ENCODE measurements at places on chromosomes 7 and 10. TPM values are rescaled to one million over a fixed set of nuclear protein-coding genes. Genes with fewer than 3 reads are reported as not detected.

Gene ETV1
- 37.5 TPM for polyA plus RNA-seq

GRCh38 chr7:33326485-33326848 lies 197.1 kb downstream of the BBS9 start:
- no peak for DNase-seq

- no peak for DNase-seq
Observed at GRCh38 chr7:81929386-81929785, 159.5 kb upstream of the HGF start.

DNA sequence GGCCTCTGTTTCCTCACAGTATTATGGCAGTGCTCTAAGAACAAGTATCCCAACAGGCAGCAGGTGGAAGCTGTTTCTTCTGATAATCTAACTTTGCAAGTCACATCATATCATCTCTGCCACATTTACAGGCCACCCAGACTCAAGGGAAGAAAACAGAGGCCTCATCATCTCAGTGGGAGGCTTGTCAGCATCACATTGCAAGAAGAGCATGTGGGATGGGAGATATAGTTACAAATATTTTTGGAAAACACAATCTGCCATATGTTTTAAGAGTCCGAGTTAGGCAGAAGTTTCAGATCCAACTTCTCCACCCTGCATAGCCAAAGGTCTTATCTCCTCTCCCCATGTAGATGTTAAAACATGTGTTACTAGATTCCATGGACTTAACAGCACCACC lies 130.4 kb upstream of the PDE1C start:
- no peak for DNase-seq

DNA sequence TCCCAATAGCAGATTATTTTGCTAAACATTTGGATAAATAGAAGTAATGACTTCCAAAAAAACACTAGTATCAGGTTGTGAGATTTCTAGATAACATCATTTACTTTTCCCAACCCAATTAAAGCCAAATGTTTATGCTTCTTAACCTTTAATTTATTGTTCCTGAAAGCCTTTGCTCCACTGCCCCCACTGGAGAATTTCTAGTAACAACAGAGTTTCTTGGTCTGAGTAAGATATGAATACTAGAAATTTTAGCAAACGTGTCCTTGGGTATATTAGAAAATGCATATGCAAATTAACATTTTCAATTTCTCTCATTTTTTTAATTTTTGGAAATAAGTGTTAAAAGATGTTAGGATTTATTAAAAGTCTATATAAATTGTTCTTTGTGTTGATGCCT lies 958.0 kb upstream of the PHF14 start:
- DNase-seq = peak; percentile 1

GRCh38 chr7:141709749-141710148 lies 1.6 kb downstream of the WEE2 start:
- no peak for DNase-seq

DNA sequence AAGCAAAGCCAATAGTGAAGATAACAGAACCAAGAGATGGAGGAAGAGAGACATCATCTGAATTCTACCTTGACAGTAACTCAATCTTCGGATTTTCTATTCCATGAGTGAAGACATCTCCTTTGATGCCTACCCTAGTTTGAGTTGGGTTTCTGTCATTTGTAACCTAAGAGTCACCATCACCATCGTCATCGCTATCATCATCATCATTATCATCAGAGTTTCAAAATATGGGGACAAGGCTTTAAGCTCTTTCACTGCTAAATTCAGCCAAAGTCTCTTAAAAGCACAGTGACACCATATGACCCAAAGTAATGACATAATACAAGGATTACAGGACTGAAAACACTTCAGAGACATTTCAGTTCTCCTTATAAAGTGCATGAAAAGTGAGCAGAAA lies 57.2 kb downstream of the NEBL start:
- no peak for DNase-seq

Gene RAMP3
- polyA plus RNA-seq = 8.6 TPM

DNA sequence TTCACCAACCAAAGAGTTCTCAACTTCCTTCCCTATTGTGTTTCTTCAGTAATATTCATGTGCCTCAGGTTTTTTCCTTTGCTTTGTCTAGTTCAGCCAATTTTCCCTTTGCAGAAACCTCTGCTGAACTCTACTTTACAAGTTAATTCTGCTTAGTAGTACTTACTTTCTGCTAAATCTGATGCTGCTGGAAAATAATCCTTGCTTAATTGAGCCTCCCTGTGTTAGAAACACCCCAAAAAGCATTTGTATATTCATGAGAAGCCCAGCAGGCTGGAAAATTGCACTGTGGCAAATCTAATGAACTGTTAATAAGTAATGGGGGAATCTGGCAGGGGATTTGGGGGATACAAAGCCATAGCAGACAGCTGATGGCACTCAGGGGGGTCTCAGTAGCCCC lies 78.5 kb downstream of the CDCA7L start:
- DNase-seq = no peak

Gene GIMAP8
- 8.8 TPM for polyA plus RNA-seq

DNA sequence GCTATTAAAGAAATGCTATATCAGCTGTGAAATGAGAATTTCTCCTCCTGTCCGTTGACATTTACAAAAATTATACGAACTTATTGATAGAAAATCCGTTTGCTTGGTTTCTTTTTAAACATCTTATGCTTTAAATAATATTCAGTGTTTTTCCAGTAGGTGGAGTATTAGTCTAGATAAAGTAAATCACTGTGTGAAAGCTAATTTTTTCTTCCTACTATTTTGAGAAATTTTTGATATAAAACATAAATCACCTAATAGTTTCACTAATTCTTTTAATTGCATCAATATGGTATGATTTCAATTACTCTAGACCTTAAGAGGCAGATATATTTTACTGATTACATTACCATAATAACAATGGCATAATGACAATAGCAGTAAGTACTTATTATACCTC lies 335.2 kb upstream of the C7orf33 start:
- DNase-seq = no peak

- no peak for DNase-seq
Observed at GRCh38 chr7:77982926-77983550, 184.5 kb downstream of the PHTF2 start.

Gene ZMIZ1
- polyA plus RNA-seq = 64.2 TPM

DNA sequence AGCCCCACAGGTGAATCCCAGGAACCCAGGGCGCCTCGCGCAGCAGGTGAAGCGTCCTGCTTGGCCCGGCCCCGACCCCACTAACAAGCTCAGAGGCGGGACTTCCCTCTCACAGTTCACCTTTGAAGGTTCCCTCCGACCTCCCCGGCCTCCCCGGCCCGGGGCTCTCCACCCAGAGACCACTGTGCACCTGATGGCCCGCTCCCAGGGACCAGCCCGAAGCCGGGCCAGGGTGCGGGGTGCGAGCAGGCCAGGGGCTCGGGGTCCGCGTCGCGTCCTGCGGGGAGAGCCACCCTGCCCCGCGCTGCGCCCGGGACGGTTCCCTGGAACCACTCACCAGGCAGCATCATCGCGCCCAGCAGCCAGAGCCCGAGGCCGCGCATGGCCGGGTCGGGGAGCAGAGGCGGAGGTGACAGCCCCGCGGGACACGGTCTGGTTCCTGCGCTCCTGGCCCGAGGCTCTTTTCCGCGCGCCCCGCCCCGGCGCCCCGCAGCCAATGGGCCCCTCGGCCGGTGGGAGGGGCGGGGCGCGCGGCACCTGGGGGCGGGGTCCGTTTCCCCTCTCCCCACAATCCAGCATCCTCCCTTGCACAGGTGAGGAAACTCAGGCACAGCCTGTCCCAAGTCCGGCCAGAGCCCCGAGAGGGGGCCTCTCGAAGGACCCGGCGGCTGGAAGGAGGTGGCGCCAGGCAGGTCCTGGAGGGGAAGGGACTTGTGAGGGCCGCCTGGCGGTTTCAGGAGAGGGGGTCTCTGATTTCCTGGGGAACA lies at the start of gene ADAM8:
Gene ADAM8 (minus strand): TSS at position 434 of the 767 bp plus-strand sequence. CDS start 51 bp downstream, at position 383.
- DNase-seq = peak; percentile 37

DNA sequence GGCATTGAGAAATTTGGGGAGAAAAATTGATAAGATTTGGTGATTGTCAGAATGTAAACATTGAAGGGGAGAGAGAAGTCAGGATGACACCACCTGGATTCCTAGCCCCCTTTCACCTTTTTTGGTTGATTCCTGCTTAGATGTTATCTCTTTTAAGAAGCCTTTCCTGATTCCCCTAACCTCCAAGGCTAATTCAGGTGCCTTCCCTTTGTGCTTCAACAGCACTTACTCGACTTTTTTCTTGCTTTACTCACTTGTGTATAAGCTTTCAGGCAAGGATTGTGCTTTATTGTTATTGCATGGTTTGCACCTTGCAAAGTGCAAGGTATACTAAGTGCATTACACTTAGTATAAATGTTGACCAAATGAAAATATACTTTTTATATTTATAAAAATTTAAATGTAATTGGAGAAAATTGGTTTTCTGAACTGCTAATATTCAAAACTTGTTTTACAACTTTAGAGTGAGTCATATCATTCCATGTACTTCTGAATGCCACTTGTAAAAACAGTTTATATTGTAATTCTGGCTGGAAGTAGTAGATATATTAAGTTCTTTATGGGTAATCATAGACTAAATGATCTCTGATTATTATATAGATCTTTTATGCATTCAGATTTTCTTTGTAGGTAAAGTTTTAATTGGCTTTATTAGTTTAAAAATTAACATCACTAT lies 13.2 kb downstream of the SHOC2 start:
- no peak for DNase-seq

DNA sequence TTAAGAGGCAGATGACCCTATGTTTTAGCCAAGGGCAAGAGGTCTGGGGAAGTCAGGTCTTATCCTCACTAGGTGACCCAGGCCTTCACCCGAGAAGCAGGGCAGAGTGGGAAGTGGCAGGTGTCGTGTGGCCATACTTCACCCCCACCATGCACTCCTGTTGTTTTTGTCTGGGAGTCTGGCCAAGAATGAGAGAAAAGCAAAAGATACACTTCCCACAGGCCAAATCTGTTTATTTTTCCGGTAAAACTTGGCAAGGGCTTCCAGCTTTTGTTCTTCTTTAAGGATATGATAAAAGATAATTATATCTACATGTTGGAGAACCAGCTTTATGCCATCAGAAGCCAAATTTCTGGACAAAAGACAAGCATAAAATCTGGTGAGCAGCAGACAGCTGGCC lies 137.4 kb upstream of the CDC14C start:
- no peak for DNase-seq

- no peak for DNase-seq
Observed at GRCh38 chr7:30708983-30709382, 26.7 kb upstream of the CRHR2 start.

GRCh38 chr7:3063016-3063753 lies 19.5 kb upstream of the CARD11 start:
- no peak for DNase-seq

DNA sequence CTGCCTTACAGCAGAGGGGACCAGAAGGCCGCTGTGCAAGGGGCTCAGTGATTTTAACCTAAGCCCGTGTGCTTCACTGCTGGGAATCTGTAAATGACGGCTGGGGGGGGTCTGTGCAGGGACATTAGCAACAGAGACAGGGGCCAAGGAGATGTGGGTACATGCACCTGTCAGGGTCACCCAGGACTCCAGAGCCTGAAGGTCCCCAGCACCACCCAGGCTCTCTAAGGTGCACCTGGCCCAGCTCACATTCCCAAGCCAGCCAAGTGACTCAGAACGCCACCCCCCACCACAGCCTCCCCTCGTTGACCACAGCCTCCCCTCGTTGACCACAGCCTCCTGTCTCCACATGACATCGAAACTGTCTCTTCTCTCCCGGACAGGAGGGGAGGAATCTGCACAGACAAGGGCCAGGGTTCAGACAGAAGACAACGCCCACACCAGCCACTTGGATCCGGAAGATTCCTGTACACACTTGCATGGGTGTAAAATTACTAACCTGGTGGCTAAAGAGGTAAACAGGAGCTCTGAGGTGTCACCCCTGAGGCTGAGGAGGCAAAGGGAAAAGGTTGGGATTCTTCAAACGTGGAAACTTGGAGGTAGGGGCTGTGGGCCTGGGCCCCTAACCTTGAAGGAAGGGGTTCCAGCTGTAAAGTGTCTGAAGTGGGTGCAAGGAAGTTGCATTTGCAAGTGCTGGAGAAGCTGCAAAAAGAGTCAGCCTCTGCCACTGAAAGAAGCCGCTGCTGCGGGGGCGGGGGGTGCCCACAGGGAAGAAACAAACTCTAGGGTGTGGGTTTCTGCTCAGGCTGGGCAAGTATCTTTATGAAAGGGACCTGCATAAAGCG lies 27.0 kb downstream of the CALML3 start:
- no peak for DNase-seq

DNA sequence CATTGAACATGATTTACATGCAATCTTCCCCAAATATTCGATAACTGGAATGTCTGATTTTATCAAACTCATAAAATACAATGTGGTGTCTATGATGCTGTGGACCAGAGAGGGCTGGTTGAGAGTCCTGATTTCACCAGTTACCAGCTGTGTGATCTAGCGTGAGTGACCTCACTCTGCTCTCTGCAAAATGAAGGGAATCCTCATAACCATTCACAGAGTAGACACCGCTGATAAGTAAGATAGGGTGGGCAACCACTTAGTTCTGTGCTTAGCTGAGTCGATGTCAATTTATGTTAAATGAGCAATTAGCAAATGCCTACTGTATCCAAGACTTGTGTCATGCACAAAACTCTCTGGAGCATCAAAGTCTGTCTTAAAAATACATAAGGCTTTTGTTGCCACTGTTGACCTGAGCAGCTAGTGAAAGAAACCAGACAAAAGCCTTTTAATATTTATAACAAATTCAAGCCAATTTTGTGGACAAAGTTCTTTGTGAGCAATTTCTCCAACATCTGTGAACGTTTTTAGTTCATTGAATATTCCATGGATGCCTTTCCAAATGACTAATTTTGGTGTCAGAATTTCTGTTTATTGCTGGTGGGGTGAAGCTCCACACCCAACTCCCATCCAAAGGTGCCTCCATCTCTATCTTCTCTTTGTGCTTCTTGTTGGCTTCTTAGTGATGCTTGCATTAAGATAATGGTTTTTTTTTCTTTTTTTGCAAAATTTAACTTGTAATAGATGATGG lies 314.2 kb downstream of the ADRA2A start:
- DNase-seq = no peak

- no peak for DNase-seq
Observed at GRCh38 chr7:156655983-156656382, 15.4 kb downstream of the RNF32 start.

Gene NAPEPLD
- 45.2 TPM for polyA plus RNA-seq

- no peak for DNase-seq
Observed at GRCh38 chr7:94045581-94045980, 41.4 kb upstream of the BET1 start.

DNA sequence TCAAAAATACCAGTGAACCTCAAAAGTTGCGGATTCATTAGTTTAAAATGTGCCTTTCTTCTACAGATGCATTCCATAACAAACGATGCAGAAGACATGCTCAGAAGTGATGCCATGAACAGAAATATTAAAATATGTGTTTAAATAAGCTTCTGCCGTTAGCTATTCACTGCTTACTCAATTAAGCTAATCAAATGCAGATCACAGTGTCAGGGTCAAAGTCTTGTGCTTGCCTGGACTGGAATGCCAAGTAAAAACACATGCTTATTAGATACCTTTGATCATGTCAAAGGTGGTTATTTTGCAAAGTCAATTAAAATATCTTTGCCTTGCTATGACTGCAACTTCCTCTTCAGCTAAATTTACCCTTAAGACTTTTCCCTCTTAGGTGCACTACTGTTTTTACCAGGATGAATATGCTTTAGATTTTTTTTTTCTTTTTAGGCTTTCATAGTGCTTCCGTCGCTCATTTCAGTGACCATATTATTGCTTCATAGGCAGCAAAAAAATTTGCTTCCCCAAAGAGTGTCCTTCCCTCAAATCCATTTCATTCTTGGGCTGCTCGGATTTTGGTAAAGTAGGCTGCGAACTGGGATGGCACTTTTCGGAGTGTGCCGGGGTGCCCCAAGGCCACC lies 905 bp downstream of the ASB13 start:
- DNase-seq = no peak

Measured in renal pelvis (tissue), 12 donors.